ENCODE measurements at places on chromosomes 5 and 9. TPM values are rescaled to one million over a fixed set of nuclear protein-coding genes. Genes with fewer than 3 reads are reported as not detected.

Gene EMB
- polyA plus RNA-seq, result 0.83 TPM

Gene MORN5
- polyA plus RNA-seq, result not detected

Gene CCNI2
- polyA plus RNA-seq, result not detected

Gene CCDC192
- not detected for polyA plus RNA-seq

Gene PCDHGB3
- 4.3 TPM for polyA plus RNA-seq

Gene KCNV2
- not detected for polyA plus RNA-seq

Gene CCDC180
- polyA plus RNA-seq, result 0.65 TPM

Gene LRRC70
- 0.71 TPM for polyA plus RNA-seq

- no peak for DNase-seq
These were observed 75.0 kb downstream of the TMEM232 start for GRCh38 chr5:110651507-110651906.

DNA sequence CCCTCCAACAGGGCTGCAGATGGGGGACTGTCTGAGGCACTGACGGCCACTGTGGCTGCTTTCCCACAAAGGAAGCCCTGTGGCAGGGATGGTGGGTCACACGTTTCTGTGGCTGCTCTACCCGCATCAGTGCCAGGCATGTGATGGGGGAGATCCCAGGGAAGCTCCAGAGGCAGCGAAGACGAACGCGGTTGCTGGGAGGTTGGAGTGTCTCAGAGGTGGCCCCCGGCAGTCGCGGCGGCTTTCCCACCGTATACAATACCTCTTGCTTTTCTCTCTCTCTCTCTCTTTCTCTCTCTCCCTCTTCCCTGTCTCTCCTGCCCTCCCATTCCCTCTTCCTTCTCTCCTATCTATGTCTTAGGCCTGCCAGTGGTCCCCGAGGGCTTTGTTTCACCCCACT, 56.7 kb downstream of the CYFIP2 start:
- no peak for DNase-seq

DNA sequence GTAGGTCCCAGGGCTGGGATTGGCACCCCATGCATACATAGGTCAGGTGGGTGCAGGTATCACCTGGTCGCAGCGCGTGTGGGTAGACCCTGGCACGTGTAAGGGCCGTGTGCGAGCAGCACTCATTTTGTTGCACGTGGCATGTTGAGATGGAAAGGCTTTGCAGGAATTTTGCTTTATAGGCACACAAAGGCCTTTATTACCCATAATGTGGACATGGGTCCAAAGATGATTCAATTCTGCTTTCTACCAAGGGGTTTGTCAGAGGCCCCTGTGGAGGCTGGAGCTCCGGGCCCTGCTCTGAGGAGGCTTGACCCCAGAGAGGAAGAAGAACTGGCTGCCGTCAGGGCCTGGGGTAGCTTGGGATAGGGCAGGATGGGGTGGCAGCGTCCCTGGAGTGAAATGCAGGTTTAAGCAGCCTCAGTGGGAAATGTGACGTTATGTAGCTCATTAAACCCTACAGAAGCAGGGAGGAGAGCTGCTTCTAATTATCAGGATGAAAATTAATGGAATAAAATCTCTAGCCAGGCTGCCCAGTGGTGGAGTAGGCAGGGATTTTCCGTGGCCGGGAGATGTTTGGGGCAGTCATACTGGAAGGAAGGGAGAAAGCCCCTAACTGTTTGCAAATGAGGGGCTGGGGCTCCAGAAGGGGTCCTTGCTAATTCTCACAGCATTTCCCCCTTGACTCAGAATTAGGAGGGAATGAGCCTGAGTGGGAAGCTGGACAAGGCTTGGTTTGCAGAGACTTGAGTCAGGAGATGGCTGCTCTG, 103.3 kb upstream of the PITX1 start:
- no peak for DNase-seq

GRCh38 chr9:122380293-122380692, 9.5 kb downstream of the PTGS1 start:
- no peak for DNase-seq

DNA sequence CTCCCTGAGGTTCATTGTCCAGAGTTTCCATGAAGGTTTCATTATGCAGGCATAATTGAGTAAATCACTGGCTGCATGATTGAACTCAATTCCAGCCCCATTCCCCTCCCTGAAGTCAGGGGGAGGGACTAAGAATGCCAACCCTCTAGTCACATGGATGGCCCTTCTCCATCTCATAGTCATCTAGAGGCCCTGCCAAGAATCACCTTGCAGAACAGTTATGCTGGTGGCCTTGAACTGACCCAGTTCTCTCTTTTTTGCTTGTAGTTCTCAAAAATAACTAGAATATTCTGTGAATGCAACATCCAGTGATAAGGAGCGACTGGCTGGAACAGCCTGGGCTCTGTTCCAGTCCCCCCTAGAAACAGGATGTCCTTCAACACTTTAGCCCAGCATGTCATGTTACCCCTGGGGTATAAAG, 31.7 kb downstream of the SLC35A4 start:
- DNase-seq, result no peak

GRCh38 chr5:73861313-73861988, 235.5 kb downstream of the ARHGEF28 start:
- no peak for DNase-seq

DNA sequence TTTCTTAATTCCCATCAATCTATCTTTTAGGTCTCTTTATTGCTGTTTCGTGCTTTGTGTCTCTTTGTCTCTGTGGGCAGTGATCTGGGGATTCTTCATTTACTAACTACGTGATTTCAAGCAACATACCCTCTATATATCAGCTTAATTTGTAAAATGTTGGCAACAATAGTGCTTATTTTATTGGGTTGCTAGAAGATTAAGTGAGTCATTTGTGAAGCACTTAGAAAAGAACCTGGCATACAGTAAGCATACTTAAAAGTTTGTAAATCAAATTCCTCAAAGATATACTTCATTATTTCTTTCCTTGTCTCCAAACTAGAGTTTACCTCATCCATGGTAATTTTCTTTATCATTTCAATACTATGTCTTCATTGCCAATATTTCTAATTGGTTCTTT, 669.7 kb downstream of the MAT2B start:
- DNase-seq, result no peak

DNA sequence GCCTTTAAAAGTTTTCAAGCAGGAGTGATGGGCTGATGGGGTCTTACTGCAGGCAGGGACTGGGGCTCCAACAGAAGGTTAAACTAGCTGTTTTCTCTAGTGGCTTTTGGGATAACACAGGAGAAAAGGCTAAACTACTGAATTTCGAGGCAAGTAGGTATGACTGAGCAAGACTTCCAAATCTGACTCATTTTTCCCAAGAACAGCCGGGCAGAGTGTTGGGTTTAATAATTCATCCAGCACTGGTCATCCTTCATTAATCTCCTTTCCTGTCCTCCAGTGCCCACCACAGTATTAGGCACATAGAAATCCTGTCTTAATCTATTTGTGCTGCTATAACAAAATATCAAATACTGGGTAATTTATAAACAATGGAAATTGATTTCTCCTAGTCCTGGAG, 20.5 kb downstream of the MSX2 start:
- DNase-seq, result no peak

- DNase-seq, result no peak
These were observed 72.0 kb downstream of the ZNF474 start for GRCh38 chr5:122201365-122201764.

DNA sequence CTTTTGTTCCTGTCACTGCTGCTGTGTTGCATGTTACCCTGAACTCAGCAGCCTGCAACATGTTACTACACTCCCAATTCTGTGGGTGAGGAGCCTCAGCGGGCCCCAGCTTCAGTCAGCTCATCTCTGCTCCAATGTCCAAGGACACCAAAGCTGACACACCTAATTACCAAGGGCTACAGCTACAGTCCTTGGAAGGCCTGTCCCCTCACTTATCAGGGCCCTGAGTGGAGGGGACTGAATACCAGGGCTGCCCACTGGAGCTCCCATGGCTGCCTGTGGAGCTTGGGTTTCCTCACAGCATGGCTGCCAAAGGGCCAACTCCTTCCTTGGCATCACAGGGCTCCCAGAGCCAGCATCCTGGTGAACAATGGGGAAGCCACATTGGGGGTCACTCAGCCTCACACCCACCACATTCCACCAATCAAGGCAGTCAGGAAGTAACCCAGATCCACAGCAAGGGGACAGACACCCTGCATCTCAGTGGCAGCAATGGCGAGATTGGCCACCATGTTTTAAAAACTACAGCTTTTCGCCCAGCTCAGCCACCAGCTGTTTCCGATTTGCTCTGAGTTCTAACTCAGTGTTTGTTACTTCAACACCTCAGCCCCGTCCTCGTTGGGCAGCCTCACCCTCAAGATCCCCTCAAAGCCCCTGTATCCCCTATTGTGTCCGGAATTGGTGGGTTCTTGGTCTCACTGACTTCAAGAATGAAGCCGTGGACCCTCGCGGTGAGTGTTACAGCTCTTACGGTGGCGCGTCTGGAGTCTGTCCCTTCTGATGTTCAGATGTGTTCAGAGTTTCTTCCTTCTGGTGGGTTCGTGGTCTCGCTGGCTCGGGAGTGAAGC, 18.9 kb downstream of the SEMA4D start:
- DNase-seq, result no peak

- DNase-seq, result no peak
These were observed 15.9 kb downstream of the FBXW5 start for GRCh38 chr9:136928591-136928990.

GRCh38 chr9:69465473-69465872, 140.5 kb downstream of the ENTREP1 start:
- DNase-seq, result no peak

DNA sequence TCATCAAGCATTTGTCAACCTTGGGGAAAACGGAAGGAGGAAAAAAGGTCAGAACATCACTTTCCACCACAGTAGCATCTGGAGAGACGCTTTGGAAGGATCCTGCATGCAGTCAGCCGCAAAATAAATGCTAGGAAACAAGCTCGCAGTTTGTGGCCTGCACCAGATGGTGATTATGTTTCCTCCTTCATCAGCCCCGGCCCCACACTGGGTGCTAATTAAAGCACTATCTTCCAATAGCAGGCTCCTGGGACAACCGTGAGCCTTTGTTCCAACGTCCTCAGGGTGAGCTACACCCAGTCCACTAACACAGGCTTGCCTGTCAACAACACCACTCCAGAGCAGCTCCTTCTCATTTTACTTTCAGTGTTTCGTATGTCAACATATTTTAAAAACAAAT, 64.0 kb downstream of the RNF130 start:
- no peak for DNase-seq

- DNase-seq, result no peak
These were observed 564.3 kb upstream of the ZNF608 start for GRCh38 chr5:125310749-125311148.

GRCh38 chr5:117833691-117834090, 1154.7 kb downstream of the DTWD2 start:
- no peak for DNase-seq

DNA sequence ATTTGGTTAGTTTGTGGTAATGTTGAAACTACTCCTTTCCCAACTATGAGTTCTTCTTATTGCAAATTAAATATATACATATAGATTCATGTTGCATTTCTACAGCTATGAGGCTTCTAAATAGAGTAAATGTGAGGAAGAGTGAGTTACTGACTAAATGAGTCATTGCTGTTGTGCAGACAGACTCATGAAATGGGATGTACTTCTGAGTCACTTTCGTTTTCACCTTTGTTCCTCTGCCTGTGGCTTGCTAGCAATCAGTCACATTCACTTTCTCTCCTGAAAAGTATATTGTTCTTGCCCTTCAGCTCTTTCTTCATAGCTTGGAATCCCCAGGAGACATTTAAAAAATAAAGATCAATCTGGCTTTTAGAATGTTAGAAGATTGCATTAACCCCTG, 295.5 kb upstream of the SMC2 start:
- no peak for DNase-seq

GRCh38 chr9:70519912-70520724, 105.7 kb upstream of the KLF9 start:
- no peak for DNase-seq

DNA sequence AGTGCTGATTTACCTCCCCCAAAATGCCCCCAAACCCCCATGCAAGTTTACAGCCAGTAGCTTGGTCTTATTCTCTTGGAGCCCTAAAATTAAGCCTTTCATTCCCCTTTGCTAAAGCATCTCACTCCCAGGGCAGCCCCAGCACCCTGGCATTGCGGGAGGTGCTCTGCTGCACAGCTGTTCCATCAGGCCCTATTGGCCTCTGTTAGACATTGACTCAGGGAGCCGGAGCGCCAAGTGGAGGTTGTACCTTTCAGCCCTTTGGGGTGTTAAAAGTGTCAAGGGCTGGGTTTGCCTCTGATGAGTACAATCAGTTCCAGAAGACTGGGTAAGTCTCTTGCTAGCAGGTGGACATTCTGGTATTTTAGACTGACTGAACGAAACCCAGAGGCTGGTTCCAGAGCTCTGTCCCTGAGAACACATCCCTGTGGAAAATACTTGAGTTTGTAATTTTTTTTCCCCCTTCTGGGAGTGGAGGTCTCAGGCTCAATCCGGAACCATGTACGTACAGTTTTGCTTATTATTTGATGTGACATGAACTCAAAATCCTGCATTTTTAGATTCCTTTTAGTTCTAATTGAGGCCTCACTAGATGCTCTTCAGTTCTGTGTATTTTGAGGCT, 102.4 kb downstream of the UBE2R2 start:
- no peak for DNase-seq

DNA sequence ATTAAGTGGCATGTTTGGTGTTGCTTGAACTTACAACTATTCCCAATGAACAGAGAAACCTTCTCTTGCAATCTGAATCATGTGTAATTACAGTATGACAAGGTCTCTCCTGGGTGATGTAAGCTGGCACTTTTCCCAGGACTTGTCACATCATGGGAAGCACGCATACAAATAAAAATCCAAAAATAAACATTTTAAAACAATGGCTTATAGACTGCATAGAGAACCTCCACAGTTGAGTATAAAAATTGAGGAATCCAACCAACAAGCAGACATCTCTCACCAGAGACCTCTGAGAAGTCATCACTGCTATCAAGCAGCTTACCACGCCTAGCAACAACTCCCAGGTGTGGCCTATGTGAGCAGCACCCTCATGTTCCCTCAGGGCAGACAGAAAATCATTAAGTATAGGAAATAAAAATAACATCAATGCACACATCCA, 3.9 kb downstream of the MLLT3 start:
- DNase-seq, result no peak

- DNase-seq, result no peak
These were observed 35.0 kb upstream of the VPS13A start for GRCh38 chr9:77142366-77142765.

GRCh38 chr5:90866915-90867731, 308.5 kb downstream of the ADGRV1 start:
- DNase-seq, result no peak
